ENCODE measurements at places on chromosomes 6 and 20.

DNA sequence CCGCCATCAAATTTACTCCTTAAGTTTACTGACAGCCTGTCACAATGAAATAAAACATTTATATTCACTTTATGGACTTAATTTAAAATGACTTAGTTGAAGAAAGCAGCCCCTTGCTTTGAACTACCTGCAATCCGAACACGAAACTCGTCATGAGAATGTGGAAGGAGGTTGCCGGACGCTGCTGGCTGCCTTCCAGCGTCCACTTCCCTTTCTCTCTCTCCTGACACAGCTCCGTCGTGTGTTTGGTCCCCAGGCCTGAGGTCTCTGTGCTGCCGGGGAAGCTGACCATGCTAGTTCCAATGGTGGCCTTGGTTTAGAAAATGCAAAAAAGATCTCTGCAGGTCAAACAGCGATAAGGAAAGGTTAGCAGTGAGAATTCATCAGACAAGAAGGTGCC lies 519.7 kb downstream of the CDH26 start:
- DNase-seq, result no peak

DNA sequence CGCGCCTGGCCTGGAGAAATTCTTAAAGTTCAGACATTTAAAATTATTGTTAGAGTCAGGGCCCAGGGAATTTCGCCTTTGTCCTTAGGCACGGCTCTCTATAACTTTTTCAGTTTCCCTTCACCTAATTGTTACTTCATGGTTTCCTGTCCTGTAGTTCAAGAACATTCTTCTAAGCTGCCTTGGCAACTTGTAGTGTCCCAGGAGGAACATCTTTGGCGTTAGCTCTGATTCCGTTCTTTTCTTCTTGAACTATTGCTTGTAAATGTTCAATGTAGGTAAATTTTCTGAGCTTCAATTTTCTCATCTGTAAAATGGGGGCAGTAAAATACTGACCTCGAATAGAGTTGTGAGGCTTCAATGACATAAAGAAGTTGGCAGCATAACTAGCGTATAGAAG lies 41.8 kb downstream of the TIAM2 start:
- DNase-seq, result no peak

DNA sequence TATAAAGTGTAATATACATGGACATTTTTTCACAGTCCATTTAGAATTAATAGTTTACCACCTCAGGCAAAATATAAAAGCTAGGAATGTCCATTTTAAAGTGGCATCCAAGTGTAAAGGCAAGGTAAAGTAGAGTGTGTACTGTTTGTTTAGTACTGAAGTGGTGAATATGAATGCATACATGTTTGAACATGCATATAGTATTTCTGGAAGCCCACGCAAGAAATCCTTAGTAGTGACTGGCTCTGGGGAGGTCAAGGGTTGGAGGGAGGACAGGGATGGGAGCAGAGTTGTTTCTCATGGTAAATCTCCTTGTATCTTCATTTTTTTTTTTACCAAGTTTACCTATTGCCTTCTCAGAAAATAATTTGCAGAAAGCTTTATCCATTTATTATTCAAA lies 129.2 kb downstream of the UNC5CL start:
- DNase-seq, result no peak

GRCh38 chr20:56691325-56691998 lies 62.4 kb downstream of the TFAP2C start:
- DNase-seq, result no peak

GRCh38 chr6:162704001-162704400 lies 23.6 kb downstream of the PRKN start:
- DNase-seq, result no peak

DNA sequence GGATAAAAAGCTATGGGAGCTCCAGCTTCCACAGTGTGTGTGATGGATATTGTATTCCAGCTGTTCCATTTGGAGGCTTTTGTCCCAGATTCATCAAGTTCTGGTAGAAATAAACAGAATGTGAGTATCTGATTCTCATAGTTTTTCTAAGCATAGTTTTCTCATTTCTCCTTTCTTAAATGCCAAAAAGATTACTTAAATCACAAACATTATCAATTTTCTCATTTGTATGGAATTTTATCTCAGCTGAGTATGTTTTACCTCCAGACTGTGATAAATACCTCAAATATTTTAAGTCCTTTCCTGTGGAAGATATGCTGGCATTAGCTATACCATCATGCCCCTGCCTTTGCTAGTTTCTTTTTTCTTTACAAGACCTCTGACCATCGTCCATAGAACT lies 767.3 kb downstream of the TFAP2A start:
- no peak for DNase-seq

DNA sequence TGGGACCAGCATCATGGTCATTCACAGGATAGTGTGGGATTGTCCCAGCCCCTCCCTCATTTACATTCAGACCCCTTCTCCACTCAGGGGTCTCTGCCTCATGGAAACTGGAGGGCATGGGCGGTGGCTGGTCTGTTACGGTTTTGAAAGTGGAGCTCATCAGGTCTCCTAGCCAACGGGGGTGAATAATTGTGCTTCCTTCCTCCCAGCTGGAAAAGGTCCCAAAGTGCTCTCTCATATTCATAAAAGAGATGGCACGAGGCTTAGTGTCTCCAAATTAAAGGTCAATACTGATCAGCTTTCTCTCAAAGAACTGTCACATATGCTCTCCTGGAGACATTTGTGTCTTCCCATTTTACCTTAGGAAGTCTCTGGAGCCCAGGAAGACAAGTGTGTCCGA lies 19.9 kb downstream of the JARID2 start:
- DNase-seq, result no peak

DNA sequence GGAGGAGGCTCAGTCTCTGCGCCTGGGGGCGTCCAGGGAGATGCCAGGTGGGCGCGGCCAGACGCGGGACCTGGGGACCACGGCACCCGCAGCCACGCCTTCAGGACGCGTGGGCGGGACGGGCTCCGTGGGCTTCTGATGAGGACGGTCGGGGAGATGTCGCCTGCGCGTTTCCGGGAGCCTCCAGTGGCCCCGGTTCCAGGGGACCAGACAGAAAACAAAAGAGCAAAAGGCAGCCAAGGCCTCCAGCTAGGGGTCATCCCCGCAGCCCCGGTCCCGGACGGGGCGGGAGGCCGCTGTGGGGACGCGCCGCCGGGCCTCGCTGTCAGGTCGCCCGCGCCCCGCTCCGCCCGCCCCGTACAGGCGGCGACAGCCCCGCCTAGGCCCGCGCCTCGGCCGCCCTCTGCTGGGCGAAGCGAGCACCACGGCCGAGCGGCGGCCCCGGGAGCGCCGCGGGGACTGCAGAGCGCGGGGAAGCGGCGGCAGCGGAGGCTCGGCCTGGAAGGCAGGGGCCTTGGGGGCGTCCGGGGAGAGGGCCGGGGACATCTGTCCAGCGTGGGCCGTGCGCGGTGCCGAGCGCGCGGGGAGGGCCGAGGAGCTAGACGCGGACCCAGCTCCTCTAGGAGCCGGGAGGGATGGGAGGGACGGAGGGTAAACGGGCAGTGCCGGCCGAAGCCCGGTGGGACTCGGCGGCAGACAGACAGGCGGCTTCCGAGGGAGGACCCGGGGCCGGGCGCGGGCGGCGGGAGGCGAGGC lies 48.7 kb downstream of the TMEM242 start:
- peak; percentile 52 for DNase-seq

DNA sequence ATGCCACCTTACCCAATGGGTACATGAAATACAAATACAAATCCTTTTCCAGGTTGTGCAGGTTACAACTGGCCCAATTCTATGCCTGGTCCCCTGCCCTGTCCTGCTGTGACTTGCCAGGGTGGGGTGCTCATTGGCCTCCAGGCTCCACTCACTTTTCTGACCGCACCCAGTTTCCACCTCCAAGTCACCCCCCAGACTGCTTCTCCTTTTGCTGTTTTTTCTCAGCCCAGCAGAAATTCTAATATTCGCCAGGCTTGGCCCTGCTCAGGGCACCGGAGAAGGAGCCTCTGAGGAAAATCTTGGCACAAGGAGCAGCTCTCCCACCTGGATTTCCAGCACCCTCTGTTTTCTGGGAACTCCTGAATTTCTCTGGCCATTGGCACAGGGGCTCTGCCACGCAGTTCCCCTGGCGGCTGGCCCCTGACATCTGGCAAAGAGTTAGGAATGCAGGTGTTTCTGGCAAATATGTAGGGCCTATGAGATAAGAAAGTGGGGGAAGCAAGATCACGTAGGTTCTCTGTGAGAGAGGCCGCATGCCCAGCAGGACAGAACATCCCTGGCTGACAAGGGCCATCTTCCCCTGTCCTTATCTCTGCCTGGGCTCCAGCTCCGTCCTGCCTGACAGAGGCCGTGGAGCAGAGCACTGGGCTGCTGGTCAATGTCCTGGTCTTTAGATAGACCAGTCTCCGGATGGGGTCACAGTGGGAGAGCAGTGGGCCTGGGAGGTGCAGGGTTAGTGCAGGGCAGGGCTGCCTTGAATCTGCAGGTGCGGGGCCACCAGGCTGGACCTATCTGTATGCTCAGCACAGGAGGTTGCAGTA lies 2.9 kb upstream of the RAET1E start:
- no peak for DNase-seq

GRCh38 chr20:4021906-4022305 lies 6.5 kb upstream of the RNF24 start:
- no peak for DNase-seq

DNA sequence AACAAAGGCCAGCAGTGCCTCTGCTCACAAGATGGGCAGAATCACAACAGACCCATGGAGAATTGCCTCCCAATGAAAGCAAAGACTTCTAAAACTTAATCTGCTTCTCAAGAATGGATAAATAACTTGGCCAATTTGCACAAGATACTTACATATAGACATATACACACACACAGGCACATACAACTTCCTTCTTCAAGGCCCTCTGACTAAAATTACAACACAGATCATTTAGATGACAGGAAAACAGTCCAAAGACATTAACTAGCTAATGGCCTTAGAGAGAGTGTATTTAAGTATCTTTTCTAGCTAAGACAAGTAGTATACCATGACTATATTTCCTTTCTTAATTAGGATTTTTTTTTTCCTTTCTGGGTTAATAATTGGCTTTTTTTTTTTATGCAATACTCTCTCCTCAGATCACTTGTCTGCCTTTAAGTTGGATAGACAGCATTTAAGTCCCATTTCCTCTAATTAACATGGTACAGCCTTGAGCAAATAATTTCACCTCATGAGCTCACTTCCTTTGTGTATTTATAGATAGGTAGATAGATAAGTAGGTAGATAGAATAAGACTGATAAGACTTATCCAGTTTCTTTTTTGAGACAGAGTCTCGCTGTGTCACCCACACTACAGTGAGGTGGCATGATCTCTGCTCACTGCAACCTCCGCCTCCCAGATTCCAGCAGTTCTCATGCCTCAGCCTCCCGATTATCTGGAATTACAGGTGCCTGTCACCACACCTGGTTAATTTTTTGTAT lies 70.0 kb downstream of the NRSN1 start:
- DNase-seq, result no peak

DNA sequence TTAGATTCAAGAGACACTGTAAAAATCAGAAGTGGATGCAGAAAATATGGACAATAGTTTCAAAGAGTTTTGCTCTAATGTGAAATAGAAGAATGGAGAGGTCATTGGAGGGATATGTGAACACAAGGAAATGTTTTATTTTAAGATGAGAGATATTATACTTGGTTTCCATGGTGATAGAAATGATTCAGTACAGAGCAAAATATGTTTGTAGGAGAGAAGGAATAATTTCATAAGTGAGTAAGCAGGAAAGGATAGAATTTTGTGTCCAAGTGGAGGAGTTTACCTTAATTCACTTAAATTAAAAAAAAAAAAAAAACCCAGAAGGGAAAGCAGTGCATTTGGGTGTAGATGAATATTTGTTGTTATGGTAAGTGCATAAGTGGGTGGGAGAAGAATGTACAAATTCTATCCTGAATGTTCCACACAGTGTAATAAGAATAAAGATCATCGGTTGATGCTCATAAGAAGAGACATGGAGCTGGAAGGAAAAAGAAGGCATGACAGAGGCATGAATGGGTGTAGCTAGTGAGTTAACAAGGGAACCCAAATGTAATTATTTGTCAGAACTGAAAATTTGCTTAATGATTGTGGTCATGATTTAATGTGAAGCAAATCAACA lies 688.9 kb upstream of the GJE1 start:
- DNase-seq, result peak; percentile 28

DNA sequence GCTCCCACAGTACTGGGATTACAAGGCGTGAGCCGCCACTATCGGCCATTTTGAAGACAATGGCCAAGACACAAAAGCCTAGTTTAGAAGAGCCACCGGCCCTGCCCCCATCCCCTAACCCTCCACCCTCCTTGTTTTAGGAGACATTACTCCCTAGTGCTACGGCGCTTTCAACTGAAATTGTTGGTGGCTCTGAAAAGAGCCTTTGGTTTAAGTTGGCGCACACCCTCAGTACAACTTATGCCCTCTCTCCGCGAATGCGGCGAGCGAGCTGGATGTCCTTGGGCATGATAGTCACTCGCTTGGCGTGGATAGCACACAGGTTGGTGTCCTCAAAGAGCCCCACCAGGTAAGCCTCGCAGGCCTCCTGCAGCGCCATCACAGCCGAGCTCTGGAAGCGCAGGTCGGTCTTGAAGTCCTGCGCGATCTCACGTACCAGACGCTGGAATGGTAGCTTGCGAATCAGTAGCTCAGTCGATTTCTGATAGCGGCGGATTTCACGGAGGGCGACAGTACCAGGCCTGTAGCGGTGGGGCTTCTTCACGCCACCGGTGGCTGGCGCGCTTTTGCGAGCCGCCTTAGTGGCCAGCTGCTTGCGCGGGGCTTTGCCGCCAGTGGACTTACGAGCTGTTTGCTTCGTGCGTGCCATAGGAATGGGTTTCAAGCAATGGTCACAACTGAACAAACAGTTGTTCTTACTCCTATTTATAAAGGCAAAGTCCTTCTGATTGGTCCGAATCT lies 114.9 kb upstream of the BTN3A2 start:
- peak; percentile 39 for DNase-seq

GRCh38 chr20:22525821-22526220 lies 58.6 kb downstream of the FOXA2 start:
- no peak for DNase-seq

DNA sequence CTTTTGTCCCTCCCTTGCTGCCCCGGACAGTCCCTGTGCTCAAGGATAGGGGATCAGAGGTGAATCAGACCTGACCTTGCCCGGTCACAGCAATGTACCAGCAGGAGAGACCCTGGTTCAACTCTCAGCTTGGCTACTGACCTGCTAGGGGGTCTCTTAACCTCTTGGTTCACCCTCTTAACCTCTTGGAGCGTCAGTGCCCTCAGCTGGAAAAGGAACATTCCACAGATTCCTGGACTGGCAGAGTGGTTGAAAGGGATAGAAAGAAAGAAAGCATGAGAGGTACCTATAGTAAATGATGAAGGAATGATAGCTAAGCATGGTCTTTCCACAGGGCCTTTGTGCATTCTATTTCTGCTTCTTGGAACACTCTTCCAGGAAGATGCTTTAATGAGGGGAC lies 25.2 kb downstream of the SNAI1 start:
- DNase-seq, result no peak

- DNase-seq, result no peak
These were observed 45.9 kb downstream of the INSM1 start for GRCh38 chr20:20413810-20414281.

DNA sequence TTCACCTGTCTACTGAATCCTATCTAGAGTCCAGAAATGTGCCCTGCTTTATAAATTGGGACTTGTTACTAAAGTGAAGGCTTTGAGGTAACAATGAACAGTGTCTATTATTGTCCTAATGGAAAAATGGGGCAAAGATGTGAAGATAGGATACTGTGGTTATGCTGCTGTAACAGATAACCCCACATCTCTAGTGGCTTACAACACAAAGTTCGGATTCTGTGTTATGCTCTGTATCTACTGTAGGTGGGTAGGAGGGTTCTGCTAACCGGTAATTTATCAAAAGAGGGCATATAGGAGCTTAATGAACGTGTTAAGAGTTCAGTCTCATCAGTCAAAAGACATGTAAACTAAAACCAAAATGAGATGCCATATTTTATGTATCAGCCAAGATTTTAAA lies 6.2 kb downstream of the NAA20 start:
- DNase-seq, result no peak
